Fibroblast of skin of right biceps (primary cell): ENCODE measurements at places on chromosomes 7 and 10.

DNA sequence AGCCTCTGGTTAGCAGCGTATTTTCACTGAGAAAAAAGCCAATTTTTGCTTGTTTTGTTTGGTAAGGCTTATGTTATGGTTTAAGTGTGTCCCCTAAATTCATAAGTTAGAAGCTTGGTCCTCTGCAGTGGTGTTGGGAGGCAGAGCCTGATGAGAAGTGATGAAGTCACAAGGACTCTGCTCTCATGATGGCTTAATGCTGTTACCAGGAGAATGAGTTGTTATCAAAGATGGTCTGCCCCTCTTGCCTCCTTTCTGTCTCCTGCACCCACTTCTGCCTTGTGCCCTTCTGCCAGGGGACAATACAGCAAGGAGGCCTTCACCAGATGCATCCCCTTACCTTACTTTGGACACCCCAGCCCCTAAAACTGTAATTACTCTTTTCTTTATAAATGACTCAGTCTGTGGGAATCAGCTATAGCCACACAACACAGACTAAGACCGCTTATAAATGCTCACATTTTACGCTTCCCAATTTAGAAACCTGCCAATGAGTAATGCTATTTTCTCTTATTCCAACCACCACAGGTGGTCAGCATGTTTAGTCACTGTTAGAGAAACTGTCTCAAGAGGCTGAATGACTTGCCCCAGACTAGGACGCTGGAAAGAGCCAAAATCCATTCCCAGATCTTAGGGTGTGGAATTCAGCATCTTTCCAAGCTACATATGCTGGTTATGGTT lies 6.1 kb upstream of the PKD1L1 start:
- peak; percentile 71 for DNase-seq

DNA sequence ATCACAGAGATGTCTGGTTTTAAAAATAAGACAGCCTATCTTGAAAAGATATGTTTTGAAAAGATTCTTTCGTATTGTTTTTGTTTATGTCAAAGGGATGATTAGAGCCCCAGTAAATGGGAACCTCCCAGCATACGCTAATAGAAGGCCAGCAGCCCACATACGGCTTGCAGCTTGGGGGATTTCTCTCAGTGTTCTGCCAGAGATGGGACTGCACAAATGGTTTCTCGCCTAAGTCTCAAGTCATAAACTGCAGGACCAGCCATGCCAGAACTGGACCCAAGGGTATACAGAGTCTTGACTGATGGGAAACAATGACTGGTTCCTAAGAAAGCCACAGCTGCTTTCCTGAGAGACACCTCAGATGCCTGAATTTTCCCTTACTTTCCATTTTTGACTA lies 306.9 kb upstream of the DGKB start:
- no peak for DNase-seq

- DNase-seq = no peak
Measured at GRCh38 chr10:75014516-75015230, 96.8 kb upstream of the SAMD8 start.

DNA sequence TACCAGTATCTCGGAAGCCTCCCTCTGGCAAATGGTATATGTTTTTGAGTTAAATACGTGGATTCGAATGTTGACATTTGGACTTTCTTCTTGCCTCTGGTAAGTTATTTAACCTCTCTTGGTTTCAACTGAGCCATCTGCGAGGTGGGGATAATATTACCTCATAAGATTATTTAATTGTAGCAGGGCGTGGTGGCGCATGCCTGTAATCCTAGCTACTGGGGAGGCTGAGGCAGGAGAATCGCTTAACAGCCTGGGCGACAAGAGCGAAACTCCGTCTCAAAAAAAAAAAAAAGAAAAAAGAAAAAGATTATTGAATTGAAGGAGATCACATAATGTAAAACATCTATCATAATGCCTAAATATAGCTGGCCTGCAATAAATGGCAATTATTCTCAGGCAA lies 396 bp upstream of the TAF5 start:
- DNase-seq = peak; percentile 4

DNA sequence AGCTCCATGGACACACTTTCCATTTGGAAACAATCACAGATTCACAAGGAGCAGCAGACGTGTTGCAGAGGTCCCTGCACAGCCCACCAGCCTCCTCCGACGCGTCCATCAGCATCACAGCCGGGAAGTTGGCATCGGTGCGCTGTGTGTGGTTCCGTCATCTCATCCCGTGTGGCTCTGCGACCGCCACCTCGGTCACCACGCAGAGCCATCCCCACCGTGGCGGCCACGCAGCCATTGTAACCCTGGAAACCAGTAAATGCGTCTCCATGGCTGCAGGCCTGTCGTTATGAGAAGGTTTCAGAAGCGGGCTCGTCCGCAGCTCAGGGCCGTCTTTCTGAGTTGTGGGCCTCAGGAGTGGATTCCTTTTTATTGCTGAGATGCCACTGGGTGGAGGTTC lies 36.0 kb downstream of the FOXK1 start:
- no peak for DNase-seq

DNA sequence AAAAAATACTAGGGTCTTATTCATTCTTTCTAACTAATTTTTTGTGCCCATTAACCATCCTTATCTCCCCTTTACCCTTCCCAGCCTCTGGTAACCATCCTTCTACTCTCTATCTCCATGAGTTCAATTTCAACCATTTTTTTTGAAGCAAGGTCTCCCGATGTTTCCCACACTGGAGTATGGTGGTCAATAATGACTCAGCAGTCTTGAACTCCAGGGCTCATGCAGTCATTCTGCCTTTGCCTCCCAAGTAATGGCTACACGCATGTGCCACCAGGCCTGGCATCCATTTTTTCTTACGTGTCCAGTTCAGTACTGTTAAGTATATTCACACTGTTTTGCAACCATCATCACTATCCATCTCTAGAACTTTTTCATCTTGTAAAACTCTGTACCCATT lies 60.4 kb downstream of the CYTH3 start:
- no peak for DNase-seq

- no peak for DNase-seq
Measured at GRCh38 chr10:815338-816090, 116.0 kb downstream of the LARP4B start.

- DNase-seq = no peak
Measured at GRCh38 chr7:144907577-144907976, 71.7 kb upstream of the TPK1 start.

- no peak for DNase-seq
Measured at GRCh38 chr7:33325754-33326484, 196.6 kb downstream of the BBS9 start.

- DNase-seq = no peak
Measured at GRCh38 chr7:18241543-18242231, 214.0 kb upstream of the PRPS1L1 start.
